ENCODE measurements at places on chromosomes 2 and 18.
A peak's percentile ranks its signal among the peaks of the same experiment; 100 is the strongest.

DNA sequence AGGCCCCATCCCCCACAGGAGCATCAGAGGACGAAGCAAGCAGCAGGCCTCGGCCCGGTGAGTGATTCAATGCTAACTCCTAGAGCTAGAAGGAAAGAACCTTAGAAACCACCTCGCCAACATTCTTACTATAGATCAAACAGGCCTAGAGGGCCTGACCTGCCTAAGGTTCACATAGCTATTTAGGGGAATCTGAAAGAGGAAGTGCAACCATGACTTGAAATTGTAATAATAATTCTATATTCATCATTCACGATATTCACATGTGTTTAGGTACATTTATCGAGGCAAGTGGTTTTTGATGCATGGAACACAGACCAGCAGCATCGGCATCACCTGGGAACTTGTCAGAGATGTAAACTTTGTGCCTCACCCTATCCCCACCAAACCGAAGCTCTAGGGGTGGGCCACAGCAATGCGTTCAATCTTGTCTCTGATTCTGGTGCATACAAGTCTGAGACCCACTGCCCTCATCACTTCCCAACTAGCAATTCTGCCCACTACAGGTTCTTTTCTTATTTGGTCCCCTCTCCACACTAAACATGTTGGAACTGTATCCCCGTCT is 78.0 kb upstream of the DNMT3A start:
- DNase-seq = no peak

DNA sequence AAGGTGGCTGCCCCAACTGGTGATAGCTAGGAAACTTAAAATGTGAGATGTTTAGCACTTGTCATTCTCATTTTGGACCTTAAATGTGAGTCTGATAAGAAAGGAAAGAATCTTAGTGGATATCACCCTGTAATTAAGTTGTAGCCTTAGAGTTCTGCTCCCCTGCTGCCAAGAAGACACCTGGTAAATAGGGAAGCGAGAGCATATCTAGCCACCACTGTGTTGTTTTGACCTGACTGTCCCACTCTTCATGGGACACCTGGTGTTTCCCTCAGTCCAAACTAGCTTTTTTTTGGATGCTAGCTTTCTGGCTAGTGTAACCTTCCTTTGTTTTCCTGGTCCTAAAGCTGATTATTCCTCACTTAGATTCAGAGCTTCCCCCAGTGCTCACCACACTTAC is 357.6 kb downstream of the RAD51AP2 start:
- DNase-seq = no peak

- no peak for DNase-seq
These were observed 30.8 kb downstream of the TNS1 start for GRCh38 chr2:217972037-217972436.

- no peak for DNase-seq
These were observed 123.0 kb downstream of the MAP4K4 start for GRCh38 chr2:101820519-101820918.

DNA sequence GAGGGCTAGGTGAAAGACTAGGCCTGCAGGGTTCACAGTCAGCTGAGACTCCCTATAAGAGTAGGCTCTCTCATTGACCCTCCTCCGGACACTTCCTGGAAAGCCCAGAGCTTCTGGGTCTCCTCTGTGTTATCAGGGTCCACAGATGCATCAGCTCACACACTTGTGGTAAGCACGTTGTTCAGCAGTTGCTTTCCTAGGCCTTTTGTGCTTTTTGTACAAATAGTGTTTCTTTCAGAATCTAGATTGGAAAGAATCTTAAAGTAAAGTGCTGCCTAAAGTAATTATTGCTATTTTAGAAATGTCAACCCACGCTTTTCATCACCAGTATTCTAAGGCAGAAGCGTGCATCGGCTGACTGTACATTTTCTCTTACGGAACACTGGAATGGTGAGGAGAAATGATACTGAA is 15.5 kb downstream of the SLC9A2 start:
- DNase-seq = no peak

DNA sequence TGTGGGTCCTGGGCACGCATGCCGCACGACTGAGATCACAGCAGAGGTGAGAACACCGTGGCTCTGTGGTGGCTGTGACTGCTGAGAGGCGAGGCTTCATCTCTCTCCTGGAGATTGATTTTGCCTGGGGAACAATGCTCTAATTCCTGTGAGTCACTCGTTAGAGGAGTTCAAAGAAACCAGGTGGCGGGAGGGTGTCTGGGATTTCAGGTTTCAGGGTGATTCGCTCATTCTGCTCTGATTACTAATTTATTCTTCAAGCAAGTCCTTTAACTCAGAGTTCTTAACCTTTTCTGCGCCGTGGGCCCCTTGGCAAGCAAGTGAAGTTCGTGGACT is 56.3 kb downstream of the GLI2 start:
- no peak for DNase-seq

DNA sequence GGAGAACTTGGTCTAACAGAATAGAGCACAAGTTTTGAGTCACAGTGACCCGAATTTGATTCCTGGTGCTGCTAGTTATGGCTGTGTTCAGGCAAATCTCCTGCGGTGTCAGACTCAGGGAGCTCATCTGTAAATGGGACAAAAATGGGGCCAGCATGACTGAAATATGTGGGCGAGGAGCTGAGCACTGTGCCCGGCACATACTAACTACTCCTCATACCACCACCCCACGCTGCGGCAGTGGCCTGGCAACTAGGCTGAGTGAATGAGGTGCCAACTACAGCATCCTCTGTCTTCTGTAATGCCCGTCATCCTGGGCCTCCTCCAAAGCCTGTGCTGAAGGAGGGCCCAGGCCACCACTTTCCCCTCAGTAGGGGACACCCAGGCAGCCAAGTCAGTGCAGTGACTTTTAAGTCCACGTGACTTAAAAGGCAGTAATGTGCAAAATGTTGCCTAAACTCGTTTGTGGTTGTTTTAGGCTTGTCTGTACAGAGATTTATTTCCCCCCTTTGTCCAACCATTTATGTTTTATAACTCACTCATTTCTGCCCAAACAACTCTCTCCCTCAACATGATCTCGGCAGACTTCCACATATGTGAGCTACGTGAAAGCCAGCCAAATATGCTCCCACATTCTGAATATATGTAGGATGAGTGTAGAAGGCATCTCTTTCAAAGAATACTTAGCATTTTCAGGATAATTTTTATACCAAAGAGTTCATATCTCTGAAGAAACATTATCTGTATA is 773.7 kb downstream of the TSN start:
- DNase-seq = no peak

DNA sequence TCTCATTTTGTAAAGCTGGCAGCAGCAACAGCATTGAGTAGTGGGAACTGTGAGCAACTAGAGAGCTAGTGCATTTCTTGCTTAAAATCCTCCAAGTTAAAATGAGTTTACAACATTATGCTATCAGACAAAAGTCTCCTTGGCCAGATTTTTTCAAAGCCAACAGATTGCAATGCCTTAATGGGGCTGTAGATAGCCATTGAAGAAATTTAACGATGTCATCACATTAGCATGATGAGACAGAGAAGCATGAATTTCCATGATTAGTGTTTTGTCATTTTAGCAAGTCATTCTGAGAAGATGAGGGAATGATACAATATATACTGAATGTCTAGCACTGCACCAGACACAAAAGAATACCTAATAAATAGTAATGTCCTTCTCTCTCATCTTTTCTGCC is 307.5 kb upstream of the REG3G start:
- no peak for DNase-seq

DNA sequence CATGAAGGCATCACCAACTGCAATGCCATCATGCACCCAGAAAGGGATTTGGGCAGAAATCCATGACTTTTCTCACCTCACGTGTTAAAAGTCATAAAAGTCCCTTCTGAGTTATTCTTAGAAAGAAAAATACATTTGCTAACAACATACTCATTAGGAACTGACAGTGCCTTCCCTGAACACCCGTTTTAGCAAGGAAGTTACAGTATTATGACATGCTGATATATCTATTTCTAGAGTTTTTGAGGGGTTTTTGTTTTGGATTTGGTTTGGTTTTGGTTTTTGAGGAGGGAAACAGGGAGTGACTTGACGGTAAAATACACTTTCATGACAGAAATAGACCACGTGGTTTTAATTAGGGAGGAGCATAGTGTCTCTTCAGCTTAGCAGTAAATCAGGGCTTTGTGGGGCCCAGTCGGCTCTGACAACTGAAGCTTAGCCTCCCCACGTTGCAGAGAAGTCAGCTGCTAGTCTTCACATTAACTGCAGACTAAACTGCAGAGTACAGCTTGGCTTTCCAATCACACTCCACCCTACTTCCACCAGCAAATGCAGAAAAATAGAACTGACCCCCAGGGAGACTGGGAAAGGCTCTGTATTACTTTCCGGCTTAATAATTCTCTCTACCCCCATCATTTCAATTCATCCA is 141.4 kb downstream of the FAM124B start:
- no peak for DNase-seq

- no peak for DNase-seq
These were observed 37.4 kb downstream of the ACTR2 start for GRCh38 chr2:65264821-65265670.

DNA sequence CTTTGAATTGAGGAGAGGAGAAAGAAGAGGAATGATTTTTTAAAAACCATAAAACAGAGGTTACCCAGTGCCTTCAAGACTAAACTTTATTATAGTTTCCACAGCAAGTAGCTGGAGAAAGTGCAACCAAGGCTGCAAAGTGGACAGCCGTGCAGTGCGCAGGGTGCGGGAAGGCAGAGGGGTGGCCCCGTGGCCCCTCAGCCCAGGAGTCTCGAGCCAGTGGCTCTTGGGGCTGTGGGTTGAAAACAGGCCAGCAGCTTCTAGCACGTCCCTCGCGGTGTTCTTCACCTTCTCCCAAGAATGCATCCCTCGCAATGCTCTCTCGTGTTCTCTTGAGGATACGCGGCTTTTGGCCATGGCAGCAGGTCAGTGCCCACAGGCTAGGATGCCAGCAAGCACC is 28.5 kb upstream of the ALKAL2 start:
- DNase-seq = no peak

- no peak for DNase-seq
These were observed 315.4 kb downstream of the CDH2 start for GRCh38 chr18:27861539-27861938.

DNA sequence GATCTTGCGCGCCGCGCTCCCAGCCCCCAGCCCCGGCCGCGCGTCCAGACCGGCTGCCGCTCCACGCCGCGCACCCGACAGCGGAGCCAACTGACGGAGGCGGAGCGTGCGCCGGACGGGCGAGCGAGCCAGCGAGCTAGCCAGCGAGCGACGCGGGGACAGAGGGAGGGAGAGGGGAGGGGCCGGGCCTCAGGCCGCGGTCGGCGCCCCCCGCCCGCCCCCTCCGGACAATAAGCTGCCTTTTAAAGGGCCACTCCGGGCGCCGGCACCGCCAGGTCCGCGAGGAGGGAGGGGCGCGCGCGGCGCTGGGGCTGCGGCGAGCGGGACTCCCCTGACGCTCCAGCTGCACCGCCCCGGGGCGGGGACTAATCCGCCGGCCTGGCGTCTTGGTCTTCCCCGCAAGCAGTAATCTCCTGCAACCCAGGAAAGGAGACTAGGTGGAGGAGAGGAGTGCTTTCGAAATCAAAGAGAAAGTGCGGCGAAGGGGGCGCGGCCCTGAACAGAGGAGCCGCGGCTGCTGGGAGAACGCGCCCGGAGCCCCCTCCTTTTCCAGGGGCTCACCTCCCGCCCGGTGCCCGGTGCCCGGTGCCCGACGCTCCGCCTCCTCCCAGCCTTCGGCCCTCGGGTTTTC is at the start of gene BIN1:
Gene BIN1 (minus strand): TSS at position 164 of the 631 bp plus-strand sequence. CDS start 211 bp downstream, outside the sequence.
- DNase-seq = peak; percentile 45

- DNase-seq = no peak
These were observed 34.2 kb upstream of the SPRED2 start for GRCh38 chr2:65466551-65466950.

DNA sequence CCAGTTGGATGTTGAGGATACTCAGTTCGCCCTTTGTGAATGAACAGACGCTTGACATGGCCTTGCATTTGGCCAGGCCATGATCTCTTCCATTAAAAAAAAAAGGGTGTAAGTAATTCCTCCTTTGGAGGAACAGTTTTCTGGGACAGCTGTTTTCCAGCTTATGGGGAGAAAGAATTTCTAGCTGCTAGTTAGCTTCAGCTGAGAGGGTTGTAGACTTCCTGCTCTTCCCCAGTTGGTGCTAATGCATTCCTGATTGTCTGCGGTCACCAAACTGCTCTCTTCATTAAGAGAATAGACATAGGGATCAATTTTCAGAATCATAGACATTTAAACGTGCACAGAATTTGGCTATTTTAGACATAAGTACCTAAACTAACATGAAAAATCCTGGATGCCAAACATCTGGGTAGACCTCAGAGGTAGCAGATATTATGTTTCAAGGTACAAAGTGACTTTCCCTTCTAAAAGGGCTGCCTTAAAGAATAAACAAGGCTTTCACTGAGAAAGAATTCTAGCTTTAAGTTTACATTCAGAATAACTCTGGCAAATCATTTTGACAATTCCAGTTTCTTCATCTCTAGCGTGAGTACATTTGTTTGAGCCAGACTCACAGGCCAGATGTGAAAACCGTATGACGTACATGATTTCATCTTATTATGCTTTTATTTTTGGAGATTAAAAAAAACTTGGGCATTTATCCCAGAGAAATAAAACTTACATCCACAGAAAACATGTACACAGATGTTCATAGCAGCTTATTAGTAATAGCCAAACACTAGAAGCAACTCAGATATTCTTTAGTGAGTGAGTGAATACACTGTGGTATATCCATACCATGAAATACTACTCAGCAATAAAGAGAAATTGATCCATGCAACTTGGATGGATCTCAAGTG is 71.2 kb downstream of the MAIP1 start:
- DNase-seq = no peak

- DNase-seq = no peak
These were observed 43.3 kb downstream of the NFATC1 start for GRCh38 chr18:79438898-79439627.

GRCh38 chr2:45406621-45407020 is 204.4 kb downstream of the SRBD1 start:
- DNase-seq = no peak

DNA sequence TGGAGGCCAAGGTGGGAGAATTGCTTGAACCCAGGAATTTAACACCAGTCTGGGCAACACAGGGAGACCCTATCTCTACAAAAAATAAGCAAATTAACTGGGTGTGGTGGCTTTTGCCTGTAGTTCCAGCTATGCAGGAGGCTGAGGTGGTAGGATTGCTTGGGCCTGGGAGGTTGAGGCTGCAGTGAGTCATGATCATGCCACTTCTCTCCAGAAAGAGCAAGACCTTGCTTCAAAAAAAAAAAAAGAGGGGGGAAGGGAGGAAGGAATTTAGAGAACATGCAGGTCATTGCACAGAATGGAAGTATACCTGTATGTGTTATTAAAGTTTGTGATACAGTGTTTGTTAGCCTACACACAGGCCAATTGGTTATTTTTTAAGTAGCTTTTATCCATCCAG is 25.8 kb downstream of the PKP4 start:
- DNase-seq = no peak

- DNase-seq = no peak
These were observed 287.2 kb upstream of the GYPC start for GRCh38 chr2:126368758-126369157.

DNA sequence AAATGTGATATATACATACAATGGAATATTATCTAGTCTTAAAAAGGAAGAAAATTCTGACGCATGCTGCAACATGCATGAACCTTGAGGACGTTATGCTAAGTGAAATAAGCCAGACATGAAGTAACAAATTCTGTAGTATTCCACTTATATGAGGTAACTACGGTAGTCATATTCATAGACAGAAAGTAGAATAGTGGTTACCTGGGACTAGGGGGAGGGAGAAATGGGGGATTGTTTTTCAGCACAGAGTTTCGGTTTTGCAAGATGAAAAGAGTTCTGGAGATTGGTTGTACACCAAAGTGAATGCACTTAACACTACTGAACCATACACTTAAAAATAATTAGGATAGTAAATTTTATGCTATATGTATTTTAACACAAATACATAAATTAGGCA is 215.9 kb upstream of the FBXO11 start:
- no peak for DNase-seq

Measured in activated gamma-delta T cell treated with anti-CD3 and anti-CD28 coated beads, Interleukin-2, amount 50 U/mL, for 16 hours (primary cell).